ENCODE measurements at places on chromosomes 13 and 19.
A peak's percentile ranks its signal among the peaks of the same experiment; 100 is the strongest.

GRCh38 chr19:1577929-1578618 lies 9.9 kb upstream of the MEX3D start:
- no peak for DNase-seq

DNA sequence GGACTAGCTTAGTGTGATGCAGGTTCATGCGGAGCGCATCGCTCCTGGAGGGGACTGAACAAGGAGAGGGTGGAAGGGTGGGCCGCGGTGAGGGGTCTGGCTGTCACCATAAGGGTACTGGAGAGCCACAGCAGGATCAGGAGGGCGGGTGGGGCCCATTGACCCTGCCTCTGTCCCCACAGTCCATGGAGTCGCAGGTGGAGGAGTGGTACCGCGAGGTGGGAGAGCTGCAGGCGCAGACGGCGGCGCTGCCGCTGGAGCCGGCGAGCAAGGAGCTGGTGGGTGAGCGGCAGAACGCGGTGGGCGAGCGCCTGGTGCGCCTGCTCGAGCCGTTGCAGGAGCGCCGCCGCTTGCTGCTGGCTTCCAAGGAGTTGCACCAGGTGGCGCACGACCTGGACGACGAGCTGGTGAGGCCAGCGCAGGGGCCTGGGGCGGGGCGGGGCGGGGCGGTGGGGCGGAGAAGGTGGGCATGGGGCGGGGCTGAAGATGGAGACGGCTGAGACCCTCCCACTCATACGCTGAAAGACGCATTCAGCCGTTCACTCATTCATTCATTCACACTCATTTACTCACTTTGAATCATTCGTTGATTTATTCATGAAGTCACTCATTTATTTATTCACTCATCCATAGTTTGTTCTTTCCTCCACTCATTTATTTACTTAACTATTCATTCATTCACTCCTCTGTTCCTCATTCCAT lies 27.5 kb upstream of the SHKBP1 start:
- peak; percentile 85 for DNase-seq

DNA sequence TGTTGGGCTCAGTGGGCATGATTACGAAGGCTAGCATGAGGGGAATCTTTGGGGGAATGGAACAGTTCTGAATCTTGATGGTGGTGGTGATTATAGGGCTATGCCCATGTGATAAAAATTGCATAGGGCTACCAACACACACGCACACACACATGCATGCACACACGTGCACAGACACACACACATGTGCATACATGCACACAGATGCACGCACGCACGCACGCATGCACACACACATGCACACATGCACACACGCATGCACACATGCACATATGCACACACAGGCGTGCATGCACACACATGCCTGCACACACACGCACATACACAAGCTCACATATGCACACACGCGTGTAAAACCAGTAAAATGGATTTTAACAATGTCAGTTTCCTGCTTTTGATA lies 85.9 kb downstream of the MUC16 start:
- DNase-seq = no peak

- DNase-seq = no peak
These were observed 10.5 kb downstream of the NAXD start for GRCh38 chr13:110625771-110626321.
